NCI-H69 (cell line): ENCODE measurements at places on chromosomes 5 and 9.

DNA sequence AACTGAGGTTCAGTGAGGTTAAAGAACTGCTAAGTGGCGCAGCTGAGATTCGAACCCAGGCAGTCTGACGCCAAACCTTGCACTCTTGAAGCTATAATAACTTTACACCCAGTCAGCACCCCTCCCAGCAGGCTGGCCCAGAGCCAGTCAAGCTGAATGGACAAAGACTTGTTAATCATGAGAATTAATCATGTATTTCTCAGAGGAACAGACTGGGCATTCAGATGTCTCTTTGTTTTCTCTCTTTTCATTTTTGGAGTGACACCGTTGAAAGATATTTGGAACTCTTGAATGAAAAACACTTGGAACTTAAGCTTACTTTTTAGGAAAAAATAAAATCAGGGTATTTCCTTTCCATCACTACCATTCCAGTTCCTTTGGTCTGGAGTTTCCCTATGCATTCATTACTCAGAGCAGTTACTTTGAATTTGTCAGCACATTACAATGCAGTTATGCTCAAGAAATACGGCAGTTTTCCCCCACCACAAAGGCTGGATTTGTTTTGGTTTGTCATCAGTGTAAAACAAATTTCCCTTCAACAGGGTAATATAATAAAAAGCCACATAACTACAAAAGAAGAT is 22.6 kb upstream of the MAMDC2 start:
- DNase-seq = peak; percentile 80

- peak; percentile 66 for DNase-seq
Observed at GRCh38 chr9:100322954-100323536, 29.7 kb downstream of the TEX10 start.

DNA sequence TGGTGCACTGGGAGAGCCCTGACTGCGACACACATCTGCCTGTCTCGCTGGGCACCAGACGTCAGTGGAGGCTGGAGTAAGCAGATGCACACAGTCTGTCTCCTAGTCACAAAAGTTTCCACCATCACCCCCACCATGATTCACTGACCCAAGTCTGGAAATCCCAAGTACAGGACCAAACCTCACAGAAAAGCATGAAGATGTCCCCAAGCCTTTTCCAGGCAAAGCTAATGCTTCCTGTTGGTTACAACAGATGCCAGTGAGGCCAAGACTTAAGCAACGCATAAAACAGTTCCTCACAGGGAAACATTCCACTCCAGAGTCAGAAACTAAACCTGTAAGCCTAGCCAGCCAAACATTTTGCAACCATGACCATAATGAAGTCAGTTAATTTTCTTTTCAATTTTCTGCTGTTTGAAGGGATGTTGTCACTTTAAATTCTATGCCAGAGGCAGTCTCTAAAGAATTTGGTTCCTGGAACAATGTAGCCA is 259.3 kb upstream of the SLC30A5 start:
- no peak for DNase-seq

DNA sequence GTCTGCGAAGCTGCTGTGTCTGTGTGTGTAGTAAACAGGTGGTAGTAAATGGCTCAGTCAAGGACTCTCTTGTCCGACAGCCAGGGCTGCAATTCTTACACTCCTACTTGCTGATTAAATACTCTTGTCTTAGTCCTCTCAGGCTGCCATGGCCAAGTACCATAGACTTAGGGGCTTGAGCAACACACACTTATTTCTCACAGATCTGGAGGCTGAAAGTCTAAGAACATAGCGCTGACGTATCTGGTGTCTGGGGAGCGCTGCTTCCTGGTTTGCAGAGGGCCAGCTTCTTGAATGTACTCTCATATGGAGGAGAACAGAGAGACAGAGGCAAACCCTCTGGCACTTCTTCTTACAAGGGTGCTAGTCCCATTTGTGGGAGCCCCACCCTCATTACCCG is 411.0 kb downstream of the MED10 start:
- no peak for DNase-seq

- DNase-seq = no peak
Observed at GRCh38 chr5:53161876-53162275, 52.3 kb upstream of the MOCS2 start.

- no peak for DNase-seq
Observed at GRCh38 chr5:112923988-112924387, 2.0 kb upstream of the REEP5 start.

DNA sequence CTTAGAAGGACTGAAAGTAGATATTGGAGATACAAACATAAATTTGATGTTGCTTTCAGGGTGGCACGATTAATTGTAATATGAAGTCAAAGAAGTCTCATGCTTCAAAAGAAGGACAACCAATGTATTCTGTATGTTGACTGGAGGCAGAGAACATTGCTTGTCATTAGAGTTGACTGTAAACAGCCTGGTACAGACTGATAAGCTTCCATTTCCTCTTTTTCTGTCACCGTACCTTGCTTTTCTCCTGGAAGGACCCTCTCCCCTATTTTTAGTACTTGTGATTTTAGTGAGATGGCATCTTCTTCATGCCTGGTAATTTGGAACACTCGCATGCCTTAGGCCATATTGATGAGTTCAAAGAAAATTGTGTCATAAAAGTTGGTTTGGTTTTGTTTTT is 809.4 kb downstream of the PRELID2 start:
- DNase-seq = no peak
